ENCODE measurements at places on chromosomes 5 and 9.

DNA sequence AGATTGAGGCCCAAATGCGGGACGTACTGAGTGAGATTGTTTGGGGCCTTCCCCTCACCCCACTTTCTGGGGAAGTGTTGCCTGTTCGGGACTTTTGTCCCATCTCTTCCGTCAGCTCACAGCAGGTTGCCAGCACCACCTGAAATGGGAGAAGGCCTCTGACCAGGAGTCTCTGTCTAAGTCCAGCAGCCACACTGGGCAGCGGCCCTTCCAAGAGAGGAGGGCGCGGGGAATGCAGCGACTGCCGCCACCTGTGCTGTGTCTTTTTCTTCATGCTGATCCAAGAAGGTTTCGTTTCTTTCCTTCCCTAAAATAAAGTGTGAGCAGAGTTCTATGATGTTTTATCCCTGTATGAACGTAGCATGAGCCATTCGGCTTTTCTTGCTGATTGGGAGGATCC is 134.2 kb upstream of the LMX1B start:
- DNase-seq, result no peak

DNA sequence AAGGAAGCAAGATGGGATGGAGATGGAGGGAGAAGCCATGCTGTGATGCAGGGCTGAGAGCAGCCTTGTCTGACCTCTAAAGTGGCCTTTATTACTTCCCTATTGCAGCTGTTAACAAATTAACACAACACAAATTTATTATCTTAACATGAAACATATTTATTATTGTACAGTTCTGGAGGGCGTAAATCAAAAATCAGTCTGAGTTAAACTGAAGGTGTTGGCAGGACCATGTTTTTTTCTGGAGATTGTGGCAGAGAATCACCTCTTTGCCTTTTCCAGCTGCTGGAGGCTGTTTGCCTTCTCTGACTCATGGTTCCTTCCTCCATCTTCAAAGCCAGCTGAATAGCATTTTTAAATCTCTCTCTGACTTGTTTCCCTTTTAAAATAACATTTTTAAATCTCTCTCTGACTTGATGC is 7.2 kb upstream of the MCC start:
- DNase-seq, result no peak

- DNase-seq, result no peak
Observed at GRCh38 chr5:6019612-6020011, 358.7 kb downstream of the MED10 start.

- DNase-seq, result no peak
Observed at GRCh38 chr9:6247266-6247665, 31.7 kb downstream of the IL33 start.

GRCh38 chr5:107468276-107468675 is 202.5 kb downstream of the EFNA5 start:
- no peak for DNase-seq

DNA sequence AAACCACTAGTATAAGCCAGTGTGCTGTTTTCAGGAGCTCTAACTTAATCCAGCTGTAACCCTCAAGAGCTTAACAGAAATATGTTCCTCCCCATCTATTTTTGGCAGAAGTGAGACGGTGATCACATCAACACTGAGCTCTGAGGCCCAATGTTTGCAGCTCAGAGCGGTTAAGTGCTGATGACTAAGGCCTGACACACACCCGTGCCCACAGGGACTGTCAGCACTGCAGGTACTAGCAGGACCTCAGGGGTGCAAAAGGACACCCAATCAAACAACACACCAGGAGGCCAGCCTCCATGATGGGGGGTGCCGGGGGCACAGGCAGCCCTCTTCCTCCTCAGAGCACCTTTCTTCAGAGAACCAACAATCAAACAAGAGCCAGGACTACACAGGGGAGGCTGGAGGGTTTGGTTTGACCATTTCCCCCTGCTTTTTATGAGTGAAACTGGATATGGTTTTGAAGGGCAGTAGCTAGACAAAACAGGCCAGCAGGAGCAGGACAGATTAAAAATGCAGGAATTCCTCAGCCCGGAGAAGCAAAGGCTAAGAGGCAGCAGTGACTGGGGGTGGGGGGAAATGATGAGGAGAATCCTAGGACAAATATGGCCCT is 61.3 kb downstream of the RAPGEF1 start:
- peak; percentile 81 for DNase-seq

- DNase-seq, result no peak
Observed at GRCh38 chr9:115135821-115136778, 18.1 kb upstream of the TNC start.

DNA sequence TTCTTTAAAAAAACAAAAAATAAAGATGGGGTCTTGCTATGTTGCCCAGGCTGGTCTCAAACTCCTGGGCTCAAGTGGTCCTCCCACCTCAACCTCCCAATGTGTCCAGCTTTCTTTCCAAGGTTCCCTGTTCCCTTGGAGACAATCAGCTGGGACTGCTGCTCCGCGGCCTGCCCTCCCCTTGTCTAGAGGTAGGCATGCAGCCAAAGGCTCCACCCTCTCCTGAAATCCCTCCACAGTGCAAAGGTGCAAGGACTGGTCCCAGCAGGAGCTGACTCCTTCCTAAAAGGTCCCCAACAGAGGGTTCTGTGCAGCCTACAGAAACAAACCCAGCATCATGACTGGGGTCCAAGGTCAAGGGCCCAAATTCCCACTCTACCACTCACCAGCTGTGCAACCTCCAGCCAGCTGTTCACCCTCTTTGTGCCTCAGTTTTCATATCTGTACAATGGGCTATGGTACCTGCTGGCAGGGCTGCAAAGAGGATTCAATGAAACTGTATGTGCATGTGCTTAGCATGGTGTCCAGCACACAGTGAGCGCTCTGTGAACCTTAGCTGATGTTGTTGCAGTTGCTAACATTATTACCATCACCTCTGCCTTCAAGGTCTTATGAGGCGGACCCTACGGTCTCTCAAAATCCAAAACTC is 47.5 kb downstream of the BARX1 start:
- no peak for DNase-seq

DNA sequence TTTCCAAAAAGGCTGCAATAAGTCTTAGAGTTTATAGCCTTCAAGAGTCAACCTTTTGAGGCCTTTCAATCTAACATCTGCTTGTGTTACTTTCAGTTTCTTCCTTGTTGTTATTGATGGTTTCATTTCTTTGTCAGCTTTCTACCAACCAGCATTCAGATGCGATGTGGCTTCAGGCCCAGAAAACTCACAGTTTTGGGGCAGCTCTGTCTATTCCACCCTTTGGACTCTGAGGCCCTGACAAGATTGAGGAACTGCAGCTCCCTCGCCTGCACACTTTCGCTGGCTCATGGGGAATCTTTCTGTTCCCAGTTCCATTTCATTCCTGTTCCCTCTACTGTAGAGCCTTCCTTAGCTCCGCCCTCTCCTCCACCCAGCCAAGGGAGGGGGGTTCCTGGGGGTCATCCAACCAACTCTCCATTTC is 13.3 kb upstream of the WHRN start:
- DNase-seq, result no peak

DNA sequence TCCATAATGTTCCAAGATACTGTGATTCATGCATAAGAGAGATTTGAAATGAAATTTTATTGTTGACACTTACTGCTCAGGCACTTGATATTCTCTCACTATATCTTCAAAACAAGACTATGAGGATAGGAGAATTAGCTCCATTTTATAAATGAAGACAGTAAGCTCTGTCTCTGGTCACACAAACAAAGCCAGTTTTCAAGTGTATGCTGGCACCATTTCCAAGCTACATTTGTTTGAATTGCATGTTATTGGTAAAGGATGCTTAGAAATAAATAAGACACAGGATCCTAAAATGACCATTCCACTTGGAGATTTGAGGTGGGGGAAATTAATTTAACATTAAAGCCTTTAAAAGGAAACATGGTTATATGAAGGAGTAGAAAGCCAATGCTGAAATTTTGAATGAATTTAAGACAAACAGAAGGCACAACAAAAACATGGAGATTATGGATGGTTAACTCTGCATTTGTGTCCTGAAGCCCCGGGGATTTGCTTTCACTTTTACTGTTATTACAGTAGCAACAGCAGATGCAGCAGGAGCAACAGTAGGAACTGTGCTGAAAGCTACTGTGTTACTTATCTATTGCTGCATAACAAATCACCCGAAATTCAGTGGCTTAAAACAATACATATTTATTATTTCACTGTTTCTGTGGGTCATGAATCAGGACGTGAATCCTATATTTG is 79.7 kb upstream of the ASTN2 start:
- no peak for DNase-seq

DNA sequence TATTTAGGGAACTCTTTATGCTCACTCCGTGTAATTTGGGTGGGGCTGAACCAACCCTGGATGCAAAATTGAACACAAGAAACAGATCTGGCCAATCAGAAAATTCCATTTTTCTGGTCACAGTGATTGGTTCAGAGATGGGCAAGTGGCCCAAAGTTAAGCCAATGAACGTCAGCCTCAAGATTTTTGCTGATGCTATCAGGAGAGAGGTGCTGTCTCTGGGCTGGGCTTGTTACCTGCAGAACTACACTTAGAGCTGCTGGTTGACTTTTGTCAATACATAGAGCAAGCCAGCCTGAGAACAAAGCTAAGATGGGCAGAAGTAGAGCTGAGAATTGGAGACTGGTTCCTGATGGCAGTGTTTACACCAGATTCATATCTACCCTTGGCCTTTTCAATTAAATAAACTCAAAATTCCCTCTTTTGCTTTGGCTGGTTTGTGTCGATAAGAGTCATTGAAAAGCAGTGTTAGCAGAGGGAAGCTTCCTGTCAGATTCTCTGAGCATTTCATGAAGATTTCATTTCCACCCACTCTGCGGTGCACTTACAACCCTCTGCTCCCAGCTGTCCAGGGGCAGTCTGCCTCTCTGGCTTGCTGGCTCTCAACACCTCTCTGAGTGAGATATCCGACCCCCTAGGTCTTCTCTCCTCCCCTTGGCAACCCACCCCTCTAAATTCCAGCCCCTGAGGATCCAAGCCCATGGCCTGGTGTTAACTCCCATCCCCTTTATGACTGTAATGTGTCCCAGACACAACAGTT is 64.5 kb upstream of the PPARGC1B start:
- DNase-seq, result no peak

DNA sequence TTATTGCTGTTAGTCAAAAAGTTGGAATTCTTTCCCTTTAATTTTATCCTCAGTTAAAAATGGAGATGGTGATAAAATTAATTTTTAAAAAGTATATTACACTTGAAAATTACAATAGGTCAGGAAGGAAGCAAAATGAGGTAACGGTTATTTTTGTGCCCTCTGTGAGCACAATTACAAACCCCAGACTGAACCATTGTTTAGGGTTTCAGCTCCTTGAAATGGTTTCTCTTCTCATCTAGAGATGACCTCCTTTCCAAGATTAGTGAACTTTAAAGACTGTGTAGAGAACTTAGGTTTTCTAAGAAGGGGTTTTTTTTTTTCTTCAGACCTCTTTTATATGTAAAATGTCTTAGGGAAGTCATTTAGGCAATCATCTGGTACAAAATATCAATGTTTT is 126.2 kb upstream of the CHD1 start:
- no peak for DNase-seq

DNA sequence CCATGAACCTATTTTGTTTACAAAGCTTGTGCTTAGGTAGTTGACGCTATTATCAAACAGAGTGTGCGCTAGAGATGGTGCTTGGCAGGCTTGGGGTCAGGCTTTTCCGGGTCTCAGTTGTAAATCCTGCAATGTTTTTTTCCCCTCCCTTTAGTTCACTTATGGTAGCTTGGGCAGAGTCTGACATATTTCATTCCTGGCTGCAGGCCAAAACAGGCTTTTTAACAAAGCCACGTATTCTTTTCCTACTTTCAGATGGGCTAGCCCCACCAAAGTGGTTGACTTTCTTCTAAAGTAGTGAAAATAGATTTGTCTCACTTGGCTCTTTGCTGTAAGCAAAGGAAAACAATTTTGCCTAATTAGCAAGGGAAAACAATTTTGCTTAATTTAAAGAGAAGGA is 58.0 kb upstream of the FBN2 start:
- no peak for DNase-seq

DNA sequence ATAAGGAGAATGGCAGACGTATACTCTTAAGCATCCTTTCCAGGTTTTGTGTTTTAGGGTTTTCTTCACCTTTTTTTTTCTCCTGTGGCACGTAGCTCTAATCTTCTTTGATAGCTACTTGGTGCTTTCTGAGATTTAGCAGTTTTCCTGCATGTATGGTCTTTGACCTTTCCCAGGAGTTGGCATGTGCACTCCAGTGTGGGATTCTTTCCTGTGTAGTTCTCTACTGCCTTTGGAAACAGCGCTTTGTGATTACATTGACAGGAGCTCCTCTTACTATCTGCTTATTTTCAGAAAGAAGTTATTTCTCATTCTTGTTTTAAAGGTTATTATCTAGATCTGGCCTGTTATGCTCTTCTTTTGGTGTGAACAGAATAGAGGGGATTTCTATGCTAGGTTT is 65.5 kb downstream of the UNC13B start:
- DNase-seq, result no peak

DNA sequence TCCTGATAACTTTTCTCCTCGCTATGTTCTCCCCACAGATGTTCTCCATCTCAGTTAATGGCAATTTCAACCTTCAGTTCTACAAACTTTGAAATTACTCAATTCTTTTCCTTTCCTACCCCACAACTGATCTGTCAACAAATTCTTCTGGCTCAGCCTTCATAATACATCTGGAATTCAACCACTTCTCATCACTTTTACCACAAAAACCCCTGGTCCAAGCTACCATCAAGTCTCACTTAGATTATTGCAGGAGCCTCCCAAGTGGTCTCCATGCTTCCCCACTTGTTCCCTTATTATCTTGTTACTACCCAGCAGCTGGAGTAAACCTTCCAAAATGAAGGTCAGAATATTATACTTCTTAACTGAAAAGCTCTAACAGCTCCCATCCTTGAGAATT is 110.1 kb downstream of the FBN2 start:
- no peak for DNase-seq

- DNase-seq, result no peak
Observed at GRCh38 chr9:100525563-100525962, 52.3 kb upstream of the CAVIN4 start.

GRCh38 chr9:108671176-108671575 is 184.6 kb downstream of the ACTL7B start:
- DNase-seq, result no peak

GRCh38 chr5:129670957-129671500 is 76.9 kb upstream of the MINAR2 start:
- no peak for DNase-seq

- peak; percentile 21 for DNase-seq
Observed at GRCh38 chr9:84394036-84394435, 53.5 kb upstream of the SLC28A3 start.

DNA sequence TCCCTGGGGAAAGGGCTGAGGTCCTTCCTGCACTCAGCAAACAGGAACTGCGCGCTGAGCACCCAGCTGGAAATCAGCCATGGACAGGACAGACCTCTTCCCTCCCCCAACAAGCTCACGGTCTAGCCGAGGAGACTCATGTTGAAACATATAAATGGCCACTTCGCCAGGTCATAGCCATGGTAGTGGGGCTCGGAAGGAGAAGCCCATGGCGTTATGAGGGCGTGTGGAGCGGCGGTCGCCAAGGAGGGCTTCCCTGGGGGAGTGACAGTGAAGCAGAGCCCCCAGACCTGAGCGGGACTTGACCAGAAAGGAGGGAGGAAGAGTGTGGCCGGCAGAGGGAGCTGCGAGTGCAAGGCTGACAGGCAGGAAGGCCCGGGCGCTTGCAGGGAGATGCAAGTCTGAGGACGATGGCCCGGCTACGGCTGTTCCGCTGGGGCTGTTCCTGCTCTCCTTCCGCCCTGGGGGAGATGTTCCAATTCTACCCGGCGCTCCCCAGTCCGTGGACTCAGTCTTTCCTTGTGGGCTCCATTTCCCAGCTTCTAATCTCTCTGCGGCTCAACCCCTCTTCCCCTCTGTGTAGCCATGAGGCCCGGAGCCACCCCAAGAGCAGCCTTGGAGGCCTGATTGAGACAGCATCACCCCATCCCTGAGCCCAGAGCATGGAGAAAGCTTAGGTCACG is 43.9 kb upstream of the PRRC2B start:
- DNase-seq, result peak; percentile 77

GRCh38 chr5:158897444-158898160 is 202.1 kb downstream of the EBF1 start:
- DNase-seq, result no peak
